Stimulated activated CD4-positive, alpha-beta T cell treated with anti-CD3 and anti-CD28 coated beads, Interleukin-15, amount 100 ng/mL, for 48 hours (primary cell): ENCODE measurements at places on chromosomes 2 and 18.

- no peak for DNase-seq
These were observed 50.3 kb upstream of the PKDCC start for GRCh38 chr2:41997561-41997960.

GRCh38 chr18:41553716-41554115 is 401.3 kb upstream of the PIK3C3 start:
- no peak for DNase-seq

DNA sequence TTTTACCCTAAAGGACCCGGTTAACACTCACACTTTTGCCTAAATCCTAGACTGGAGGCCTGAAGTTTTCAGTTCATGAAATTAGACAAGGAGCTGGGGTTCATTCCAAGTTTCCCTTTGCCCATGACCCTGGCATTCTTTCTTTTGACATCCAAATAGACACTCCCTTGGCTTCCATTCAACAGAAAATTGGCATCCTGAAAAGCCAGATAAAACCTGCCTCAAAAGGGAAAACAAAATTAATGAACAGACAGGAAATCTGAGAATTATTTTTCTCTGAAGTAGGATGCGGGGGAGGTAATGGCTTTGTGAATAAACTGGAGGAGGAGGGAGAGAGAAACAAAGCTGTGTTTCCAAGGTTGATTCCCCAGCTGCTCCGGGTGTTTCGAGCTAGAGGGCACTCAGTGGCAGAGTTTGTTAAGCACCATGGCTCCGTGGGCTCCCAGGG is 41.0 kb downstream of the SPP2 start:
- DNase-seq = no peak

- no peak for DNase-seq
These were observed 8.8 kb upstream of the DDX1 start for GRCh38 chr2:15582710-15583357.

DNA sequence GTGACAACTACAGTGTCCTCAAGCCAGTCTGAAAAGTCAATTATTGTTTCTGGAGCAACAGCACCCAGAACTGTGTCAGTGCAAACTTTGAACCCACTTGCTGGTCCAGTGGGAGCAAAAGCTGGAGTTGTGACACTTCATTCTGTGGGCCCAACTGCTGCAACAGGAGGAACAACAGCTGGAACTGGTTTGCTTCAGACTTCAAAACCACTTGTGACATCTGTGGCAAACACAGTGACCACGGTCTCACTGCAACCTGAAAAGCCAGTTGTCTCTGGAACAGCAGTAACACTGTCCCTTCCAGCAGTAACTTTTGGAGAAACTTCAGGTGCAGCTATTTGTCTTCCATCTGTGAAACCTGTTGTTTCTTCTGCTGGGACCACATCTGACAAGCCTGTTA is 59.8 kb downstream of the TAF4B start:
- DNase-seq = no peak

DNA sequence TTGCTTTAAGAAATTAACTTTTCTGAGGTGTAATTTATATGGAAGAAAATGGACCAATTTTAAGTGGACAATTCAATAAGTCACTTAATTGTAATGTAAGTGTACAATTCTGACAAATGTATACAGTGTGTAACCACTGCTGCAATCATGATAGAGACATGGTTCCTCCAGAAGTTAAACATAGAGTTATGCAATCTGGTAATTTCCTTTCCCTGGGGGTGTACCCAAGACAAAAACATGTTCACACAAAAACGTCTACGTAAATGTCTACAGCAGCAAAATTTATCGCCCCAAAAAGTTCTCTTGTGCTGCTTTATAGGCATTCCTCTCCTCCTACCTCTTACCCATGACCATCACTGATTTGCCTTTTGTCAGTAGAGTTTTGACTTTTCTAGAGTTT is 141.5 kb downstream of the AQP4 start:
- DNase-seq = no peak
